ENCODE measurements at places on chromosomes 7 and 10. TPM values are rescaled to one million over a fixed set of nuclear protein-coding genes. Genes with fewer than 3 reads are reported as not detected.
A peak's percentile ranks its signal among the peaks of the same experiment; 100 is the strongest.

- H3K4me3 ChIP-seq, result no peak overlapping the region
- H3K27me3 ChIP-seq, result no peaks in the 10 kb centered on the region
- no peak overlapping the region for H3K27ac ChIP-seq
- H3K36me3 ChIP-seq, result no peaks in the 10 kb centered on the region
Measured at GRCh38 chr10:96935148-96935547, 103.0 kb downstream of the LCOR start.

DNA sequence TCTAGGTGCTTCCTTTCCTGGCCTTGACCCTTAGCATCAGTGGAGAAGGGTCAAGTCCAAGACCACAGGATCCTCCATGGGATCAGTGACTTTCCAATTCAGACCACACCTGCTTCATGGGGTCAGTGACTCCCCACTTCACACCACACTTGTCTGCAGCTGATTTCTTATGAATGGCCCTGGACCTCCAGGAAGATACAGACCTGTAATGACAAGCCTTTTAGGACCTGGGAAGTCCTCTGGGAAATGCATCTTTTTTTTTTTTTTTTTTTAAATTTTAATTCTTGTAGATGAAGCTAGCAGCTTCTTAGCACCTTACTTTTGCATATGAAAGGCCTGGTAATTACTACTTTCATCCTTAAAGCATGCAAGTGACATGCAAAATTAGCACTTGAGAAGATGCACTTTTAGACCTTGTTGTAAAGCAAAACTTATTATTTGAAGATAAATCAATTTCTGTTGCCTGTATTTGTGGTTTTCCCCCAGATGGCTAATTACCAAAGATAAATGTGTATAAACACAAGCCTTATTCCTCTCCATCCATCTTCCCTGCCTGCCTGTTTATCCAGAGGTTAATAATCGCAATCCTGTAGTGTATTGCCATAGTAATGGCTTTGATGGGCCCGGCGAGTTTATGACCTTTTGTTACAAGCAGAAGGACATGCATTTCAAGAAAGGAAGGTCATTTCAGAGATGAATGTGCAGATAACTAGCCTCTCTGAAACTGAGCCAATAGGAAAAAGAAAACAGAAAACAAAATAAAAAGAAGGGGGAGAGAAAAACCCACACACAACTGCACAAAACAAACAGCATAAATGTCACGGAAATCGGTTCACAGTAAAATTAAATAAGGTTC lies 1018.7 kb downstream of the TYW1 start:
- no peak for DNase-seq
- H3K4me3 ChIP-seq, result no peak overlapping the region
- H3K4me1 ChIP-seq, result no peaks in the 10 kb centered on the region
- no peaks in the 10 kb centered on the region for H3K36me3 ChIP-seq
- H3K27ac ChIP-seq, result no peak overlapping the region

Gene STRIP2
- 0.19 TPM for total RNA-seq

Gene PIK3CG
- total RNA-seq, result 30.6 TPM

GRCh38 chr7:158747408-158747807 lies 42.8 kb upstream of the NCAPG2 start:
- DNase-seq, result no peak
- H3K4me1 ChIP-seq, result no peaks in the 10 kb centered on the region
- no peak overlapping the region for H3K4me3 ChIP-seq
- H3K36me3 ChIP-seq, result peaks cover 74% of the 10 kb centered on the region
- H3K27me3 ChIP-seq, result no peaks in the 10 kb centered on the region
- no peak overlapping the region for H3K27ac ChIP-seq

- H3K27me3 ChIP-seq, result no peaks in the 10 kb centered on the region
- DNase-seq, result no peak
- no peaks in the 10 kb centered on the region for H3K36me3 ChIP-seq
- H3K4me3 ChIP-seq, result no peak overlapping the region
- H3K4me1 ChIP-seq, result no peaks in the 10 kb centered on the region
- no peak overlapping the region for H3K27ac ChIP-seq
Measured at GRCh38 chr10:109411917-109412316, 511.4 kb downstream of the XPNPEP1 start.

DNA sequence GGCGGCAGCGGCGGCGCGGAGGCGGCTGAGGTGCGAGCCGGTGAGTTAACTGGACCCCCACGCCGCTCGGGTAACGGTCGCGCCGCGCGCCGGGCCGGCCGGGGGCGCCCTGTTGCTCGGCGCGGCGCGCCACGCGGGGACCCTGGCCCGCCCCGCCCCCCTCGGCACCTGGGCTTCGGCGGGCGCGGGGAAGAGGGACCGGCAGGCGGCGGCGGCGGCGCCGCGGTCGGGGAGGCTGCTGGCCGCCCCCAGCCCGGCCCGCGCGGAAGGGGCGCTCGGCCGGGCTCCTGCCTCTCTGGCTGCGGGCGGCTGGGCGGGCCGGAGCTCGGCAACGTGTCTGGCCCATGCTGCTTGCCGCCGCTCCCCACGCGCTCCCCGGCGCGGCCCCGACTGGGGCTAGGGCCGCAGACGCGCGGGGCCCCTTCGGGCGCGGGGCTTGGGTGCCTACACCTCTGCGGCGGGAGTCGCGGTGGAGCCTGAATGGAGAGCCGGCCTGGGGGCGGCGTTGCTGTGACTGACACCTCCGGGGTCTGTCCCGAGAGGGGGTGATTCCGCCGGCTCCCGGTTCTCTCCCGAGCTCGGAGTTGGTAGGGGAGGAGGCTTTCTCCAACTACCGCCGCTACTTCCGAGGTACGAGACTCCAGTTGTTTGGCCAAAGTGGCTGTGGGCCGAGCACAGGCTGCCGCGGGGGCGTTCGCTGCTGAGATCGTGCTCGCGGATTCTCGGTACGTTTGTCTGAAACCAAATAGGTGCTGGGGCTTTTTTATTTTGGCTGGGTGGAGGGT lies 494 bp downstream of the PALS2 start:
- peak; percentile 29 for DNase-seq
- H3K27ac ChIP-seq, result peak overlapping the region; percentile 68
- peak overlapping the region; percentile 78 for H3K4me3 ChIP-seq
- no peaks in the 10 kb centered on the region for H3K36me3 ChIP-seq
- H3K27me3 ChIP-seq, result no peaks in the 10 kb centered on the region
- H3K4me1 ChIP-seq, result peaks cover 24% of the 10 kb centered on the region

Gene INMT
- 0.38 TPM for total RNA-seq

Gene PALD1
- 0.08 TPM for total RNA-seq

Gene AGBL3
- total RNA-seq, result 3.1 TPM

- H3K4me3 ChIP-seq, result peak overlapping the region; percentile 64
- no peaks in the 10 kb centered on the region for H3K36me3 ChIP-seq
- no peak for DNase-seq
- H3K27me3 ChIP-seq, result no peaks in the 10 kb centered on the region
Measured at GRCh38 chr7:129502708-129503685, 666 bp downstream of the SMKR1 start.

Gene SMC3
- 52.4 TPM for total RNA-seq

DNA sequence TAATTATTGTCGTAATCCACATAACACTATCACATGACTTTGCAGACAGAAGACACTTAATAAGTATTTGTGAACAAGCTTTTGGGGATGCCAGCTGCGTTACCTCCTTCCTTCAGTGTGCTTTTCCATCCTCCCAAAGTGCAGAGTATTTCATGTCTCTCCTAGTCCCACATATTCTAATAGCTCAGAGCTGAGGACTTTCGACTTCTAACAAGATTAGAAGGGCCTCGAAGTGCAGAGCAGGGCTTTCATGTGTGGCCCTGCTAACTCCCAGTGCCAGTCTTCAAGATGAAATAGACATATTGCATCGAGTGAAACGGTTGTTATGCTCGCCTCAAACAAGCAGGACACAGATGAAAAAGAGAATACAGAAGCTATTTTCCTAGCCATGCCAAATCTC lies 125.7 kb upstream of the RNF32 start:
- H3K36me3 ChIP-seq, result no peaks in the 10 kb centered on the region
- H3K27ac ChIP-seq, result no peak overlapping the region
- H3K4me3 ChIP-seq, result no peak overlapping the region
- no peaks in the 10 kb centered on the region for H3K4me1 ChIP-seq
- DNase-seq, result no peak
- no peaks in the 10 kb centered on the region for H3K27me3 ChIP-seq

Gene NPTX2
- total RNA-seq, result 0.19 TPM

DNA sequence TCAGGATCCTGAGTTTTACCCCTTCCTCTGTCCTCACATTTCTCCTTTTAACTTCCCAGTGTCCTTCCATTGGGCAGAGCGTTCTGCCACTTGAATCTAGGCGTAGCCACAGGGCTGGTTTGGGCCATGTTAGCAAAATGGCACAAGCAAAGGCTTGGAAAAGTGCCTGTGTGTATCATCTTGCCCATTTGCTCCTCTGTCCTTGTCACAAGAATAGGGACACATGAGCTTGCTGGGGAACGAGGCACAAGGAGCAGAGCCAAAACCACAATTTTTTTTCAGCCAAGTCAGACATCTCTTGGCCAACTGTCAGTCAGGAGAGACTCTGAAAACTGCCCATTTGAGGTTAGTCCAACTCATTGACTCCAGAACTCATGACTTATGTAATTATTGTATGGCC lies 285.2 kb downstream of the ZNF248 start:
- H3K4me3 ChIP-seq, result no peak overlapping the region
- DNase-seq, result no peak
- no peaks in the 10 kb centered on the region for H3K4me1 ChIP-seq
- no peaks in the 10 kb centered on the region for H3K36me3 ChIP-seq
- no peaks in the 10 kb centered on the region for H3K27me3 ChIP-seq

All from naive thymus-derived CD4-positive, alpha-beta T cell (primary cell).